ENCODE measurements at places on chromosomes 11 and 22.
A peak's percentile ranks its signal among the peaks of the same experiment; 100 is the strongest.

GRCh38 chr11:8459711-8460399, 134.2 kb downstream of the STK33 start:
- no peak for DNase-seq

- DNase-seq = no peak
Observed at GRCh38 chr11:122681070-122681469, 25.5 kb downstream of the UBASH3B start.

DNA sequence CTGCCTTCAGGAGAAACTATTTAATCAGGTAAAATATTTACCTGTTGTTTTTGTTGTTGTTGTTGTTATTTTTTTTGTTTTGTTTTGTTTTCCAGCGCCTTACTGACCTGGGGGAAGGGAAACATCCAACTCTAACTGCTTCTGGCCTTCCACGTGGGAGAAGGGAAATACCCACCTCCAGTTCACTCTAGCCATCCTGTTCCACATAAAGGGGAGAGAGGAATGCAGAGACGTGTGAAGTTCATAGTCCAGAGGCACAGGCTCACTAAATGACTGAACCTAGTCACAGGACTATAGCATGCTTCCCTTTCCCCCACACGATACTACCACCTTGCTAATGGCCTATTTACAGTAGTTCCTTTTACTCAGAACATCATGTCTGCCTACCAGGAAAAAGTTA, 72.4 kb upstream of the VSTM5 start:
- no peak for DNase-seq

DNA sequence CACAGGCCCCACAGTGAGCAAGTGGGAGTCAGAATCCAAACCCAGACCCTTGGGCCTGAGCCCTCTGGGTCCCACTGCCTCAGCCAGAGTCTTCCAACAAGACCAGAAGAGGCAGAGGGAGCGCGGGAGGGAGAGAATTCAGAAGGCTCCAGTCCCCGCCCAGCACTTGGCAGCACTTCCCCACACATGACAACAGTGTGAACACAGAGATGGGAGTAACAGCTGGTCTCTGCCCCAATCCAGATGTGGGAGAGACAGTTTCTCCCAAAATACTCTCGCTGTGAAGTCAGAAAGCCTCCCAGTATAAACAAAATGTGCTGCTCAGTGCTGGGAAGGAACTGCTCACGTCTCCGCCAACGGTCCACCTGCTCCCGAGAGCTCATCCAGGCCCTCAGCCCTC, 219.9 kb downstream of the MN1 start:
- no peak for DNase-seq

GRCh38 chr11:67280788-67281551, 8.1 kb upstream of the ANKRD13D start:
- DNase-seq = no peak

GRCh38 chr22:36330655-36331305, 57.0 kb downstream of the MYH9 start:
- no peak for DNase-seq

- DNase-seq = no peak
Observed at GRCh38 chr11:87719326-87720073, 455.7 kb downstream of the RAB38 start.

GRCh38 chr11:26048271-26048670, 283.7 kb upstream of the ANO3 start:
- DNase-seq = no peak

DNA sequence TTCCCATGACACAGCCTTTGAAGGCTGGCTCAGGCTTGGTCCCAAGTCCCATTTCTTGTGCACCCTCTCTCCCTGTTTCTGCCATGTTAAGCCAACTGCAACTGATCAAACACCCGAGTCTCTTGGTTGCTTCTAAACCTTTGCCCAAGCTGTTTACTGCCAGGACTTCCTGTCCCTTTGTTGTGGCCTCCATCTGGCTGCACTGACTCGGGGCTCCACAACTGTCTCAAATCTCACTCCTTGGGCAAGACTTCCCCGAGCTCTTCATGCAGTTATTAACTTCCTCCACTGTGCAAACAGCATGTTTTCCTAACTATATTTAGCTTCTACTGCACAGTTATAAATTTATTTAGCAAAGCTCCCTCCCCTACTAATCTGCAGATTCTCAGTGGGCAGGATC, 4.3 kb downstream of the VPREB1 start:
- DNase-seq = no peak

- DNase-seq = no peak
Observed at GRCh38 chr11:40647295-40647694, 812.2 kb downstream of the LRRC4C start.

GRCh38 chr11:26842478-26843282, 120.8 kb upstream of the SLC5A12 start:
- no peak for DNase-seq

GRCh38 chr22:36781656-36782627, 6.0 kb upstream of the IFT27 start:
- peak; percentile 76 for DNase-seq

GRCh38 chr11:708511-708910, 2.5 kb downstream of the EPS8L2 start:
- no peak for DNase-seq

DNA sequence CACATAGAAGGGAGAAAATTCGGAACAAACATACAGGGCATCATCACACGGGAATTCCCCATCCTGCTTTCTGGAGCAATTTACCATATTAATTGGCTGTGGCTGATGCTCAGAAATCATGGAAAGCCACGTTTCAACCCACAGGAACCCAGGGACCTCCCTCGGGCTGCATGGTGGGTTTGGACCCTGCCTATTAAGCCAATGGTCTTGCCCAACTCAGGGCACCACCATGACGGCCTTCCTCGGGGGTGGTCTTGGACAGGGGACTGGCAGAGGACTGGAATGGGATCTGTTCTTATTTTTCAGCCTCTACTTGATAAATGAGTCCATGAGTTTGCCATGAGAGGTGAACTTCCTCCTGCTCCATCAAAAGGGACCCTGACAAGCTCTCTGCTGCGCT, 374.0 kb downstream of the SHANK2 start:
- no peak for DNase-seq

- no peak for DNase-seq
Observed at GRCh38 chr11:45535033-45535432, 130.4 kb downstream of the CHST1 start.

DNA sequence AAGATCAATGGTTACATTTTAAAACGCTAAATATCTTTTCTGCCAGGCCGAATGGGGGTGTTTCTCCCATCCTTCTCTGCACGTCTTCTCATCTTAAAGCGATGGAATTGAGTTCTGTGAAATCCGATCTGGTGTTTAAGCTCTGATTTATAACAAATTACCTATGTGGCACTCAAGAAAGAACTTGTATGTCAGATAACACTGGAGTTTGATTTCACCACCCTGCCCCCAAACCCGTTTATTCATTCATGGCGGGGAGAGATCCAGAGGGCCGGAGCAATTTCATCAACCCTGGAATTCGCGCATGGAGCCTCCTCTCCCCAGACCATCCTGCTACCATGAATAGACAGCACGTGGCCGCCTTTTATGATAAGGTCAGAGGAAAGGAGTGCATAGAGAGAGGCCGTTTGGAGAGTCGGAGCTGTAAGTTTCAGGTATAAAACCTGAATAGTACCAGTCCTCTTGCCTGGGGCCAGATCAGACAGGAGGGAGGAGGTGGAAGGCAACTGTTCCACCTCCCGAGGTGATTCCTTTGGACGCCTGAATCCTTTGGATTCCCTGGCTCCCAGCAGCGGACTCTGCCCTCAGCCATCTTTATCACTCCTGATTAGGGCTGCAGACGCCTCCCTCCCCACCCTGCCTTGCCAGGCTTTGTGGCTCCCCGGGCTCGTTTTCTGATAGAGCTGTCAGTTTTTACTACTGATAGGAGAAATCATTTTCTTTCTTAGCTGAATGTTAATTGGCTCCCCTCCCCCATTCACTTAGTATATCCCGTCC, 27.3 kb upstream of the NFAM1 start:
- no peak for DNase-seq

- no peak for DNase-seq
Observed at GRCh38 chr11:75635066-75635862, 33.6 kb downstream of the MAP6 start.

GRCh38 chr11:70230840-70231710, 28.0 kb downstream of the FADD start:
- no peak for DNase-seq

DNA sequence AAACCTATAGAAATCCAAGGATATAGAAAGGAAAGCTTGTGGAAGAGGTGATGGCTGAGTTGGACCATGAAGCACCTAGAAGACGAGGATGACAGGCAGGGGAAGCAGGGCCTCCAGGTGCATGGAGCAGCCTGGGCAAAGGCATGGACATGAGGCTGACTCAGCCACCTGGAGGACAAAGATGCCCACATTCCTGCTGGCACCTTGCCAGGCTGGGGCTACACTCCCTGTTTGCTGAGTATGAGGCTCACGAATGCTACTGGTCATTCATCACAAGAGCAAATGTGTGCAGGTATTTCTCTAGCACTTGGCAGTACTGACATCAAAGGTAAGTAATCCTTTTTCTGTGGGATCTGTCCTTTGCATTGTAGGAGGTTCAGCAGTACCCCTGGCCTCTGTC, 7.1 kb upstream of the SCGB2A1 start:
- DNase-seq = no peak

- no peak for DNase-seq
Observed at GRCh38 chr22:36201630-36202319, at the start of gene APOL4. Gene APOL4 (minus strand): TSS chr22:36201809. CDS start chr22:36201734, 75 bp downstream.

DNA sequence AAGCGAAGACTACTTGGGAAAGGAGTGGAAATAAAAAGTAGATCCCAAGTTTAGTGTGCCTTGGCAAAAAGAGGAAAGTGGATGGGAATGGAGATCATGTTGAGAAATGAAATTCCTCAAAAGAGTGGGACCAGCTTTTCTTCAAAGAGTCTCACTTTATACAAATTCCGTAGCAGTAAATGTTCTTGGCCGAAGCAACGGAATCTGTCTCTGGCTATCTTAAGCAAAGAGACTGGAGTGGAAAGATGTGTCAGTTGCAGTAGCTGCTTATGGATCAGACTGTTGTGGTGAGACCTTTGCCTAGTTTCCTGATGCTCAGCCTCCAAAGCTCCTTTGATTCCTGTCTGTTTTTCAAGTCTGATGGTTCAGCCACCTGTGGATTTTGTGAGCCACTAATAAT, 73.6 kb downstream of the CSTPP1 start:
- no peak for DNase-seq

- no peak for DNase-seq
Observed at GRCh38 chr11:94305146-94305545, 766 bp downstream of the IZUMO1R start.

GRCh38 chr11:76568139-76568538, 102.4 kb downstream of the LRRC32 start:
- no peak for DNase-seq

DNA sequence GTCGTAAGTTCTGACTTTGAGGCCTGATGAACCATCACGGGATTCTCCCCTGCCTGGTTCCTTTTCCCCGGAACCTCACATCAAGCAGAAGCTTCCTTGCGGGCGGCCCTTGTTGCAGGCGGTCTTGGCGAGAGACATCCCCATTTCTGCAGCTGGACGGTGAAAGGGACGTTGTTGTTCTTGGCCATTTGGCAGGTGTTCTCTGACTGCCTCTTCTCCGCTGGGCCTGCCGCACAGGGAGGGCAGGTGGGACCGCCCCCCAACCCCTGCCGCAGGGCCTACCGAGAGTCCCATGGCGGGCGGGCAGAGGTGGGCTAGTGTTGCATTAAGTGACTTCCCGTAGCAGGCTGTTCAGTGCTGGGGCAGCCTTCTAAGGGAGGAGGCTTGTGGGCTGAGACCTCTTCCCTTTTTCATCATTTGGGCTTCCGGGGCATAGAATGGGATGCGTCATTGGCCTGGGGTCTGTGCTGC, 26.9 kb upstream of the GRAMD4 start:
- DNase-seq = no peak

- no peak for DNase-seq
Observed at GRCh38 chr11:207863-208180, 314 bp downstream of the RIC8A start.

DNA sequence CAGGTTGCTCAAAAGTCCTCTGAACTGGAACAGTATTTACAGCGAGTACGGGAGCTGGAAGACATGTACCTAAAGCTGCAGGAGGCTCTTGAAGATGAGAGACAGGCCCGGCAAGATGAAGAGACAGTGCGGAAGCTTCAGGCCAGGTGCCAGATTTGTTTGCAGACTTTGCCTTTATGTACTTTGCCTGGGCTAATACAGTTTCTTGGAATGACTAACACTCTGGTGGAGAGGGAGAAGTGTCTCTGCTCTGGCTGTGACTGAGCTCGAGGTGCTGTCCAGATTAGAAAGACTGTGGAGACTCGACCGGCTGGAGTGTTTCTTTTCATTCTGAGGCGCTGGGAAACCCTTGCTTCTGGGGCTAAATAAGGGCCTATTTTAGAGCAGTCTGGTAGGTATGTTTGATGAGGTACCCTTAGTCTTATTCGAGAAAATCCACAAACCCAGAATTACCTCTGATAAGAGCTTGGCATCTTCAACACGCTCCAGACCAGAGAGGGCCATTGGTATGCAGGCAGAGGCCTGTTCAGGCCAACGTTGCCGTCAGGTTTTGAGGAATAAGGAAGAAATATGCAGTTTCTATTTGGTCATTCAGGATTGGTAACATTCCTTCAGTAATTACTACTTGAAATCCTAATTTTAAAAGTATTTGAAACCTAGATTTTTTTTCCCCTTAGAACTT, 76.5 kb downstream of the SWAP70 start:
- no peak for DNase-seq

DNA sequence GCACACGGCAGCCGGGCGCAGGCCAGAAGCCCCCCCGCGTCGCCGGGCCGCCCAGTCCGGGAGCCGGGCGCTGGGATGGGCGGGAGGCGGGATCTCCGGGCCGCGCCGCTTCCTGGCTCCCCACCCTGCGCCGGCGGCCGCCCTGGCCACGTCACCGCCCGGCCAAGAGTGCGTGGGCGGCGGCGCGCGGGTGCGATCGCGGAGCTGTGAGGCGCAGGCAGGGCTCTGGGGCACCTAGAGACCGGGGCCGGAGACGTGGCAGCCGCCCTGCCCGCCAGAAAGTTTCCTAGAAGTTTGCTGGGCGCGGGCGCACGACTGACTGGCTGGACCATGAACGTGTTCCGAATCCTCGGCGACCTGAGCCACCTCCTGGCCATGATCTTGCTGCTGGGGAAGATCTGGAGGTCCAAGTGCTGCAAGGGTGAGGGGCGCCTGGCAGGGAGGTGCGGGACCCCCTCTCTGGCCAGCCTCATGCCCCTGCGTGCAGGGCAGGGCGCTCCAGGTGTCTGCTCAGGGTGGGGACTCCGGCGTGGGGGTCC, at the start of gene KDELR3:
Gene KDELR3 (plus strand): TSS at position 193 of the 539 bp plus-strand sequence. CDS start 138 bp downstream, at position 331.
- DNase-seq = peak; percentile 15

- DNase-seq = no peak
Observed at GRCh38 chr11:100753172-100753543, 66.1 kb downstream of the ARHGAP42 start.

GRCh38 chr11:79087238-79087960, 353.4 kb downstream of the TENM4 start:
- no peak for DNase-seq

GRCh38 chr11:20458905-20459632, 71.6 kb downstream of the PRMT3 start:
- DNase-seq = no peak
